ENCODE measurements at places on chromosomes 7 and 10.

- DNase-seq, result no peak
Measured at GRCh38 chr7:98917331-98917730, 39.0 kb downstream of the TRRAP start.

- no peak for DNase-seq
Measured at GRCh38 chr10:106493226-106493625, 671.3 kb downstream of the SORCS1 start.

DNA sequence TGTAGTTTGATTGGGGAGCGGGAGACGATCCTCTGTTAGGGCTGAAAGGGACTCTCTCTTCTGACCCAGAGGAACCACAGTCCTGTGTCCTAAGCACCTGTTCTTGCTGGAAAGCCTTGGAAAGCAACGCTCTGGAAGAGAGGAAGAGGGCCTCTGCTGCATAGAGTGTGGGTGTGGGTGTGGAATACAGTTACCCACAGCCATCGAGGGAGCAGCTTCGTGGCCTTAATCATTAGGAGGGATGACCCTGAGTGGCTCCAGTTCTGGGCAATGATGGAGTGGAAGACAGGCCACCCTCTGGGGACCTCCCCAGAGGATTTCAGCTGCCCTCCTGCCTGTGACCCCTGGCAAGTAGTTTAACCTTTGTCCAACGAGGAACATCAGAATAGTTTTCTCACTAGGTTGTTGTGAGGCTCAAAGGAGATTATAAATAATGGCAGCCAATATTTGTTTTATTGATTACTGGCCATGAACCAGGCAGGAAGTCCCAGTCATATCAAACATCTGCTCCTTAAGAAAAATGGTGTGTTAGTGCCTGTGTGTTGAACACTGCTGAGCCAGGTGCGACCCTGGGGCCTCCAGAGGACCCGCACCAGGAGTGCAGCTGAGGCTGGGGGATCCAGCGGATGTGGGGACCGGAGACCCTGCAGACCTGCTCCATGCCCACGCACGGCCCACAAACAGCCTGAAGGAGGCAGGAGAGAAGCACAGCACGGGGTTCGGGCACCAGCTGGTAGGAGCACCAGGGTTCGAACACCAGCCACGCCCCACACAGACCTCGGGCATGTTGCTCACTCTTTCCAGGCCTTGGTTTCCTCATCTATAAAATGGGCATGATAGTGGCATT is 35.6 kb downstream of the FAM241B start:
- no peak for DNase-seq

DNA sequence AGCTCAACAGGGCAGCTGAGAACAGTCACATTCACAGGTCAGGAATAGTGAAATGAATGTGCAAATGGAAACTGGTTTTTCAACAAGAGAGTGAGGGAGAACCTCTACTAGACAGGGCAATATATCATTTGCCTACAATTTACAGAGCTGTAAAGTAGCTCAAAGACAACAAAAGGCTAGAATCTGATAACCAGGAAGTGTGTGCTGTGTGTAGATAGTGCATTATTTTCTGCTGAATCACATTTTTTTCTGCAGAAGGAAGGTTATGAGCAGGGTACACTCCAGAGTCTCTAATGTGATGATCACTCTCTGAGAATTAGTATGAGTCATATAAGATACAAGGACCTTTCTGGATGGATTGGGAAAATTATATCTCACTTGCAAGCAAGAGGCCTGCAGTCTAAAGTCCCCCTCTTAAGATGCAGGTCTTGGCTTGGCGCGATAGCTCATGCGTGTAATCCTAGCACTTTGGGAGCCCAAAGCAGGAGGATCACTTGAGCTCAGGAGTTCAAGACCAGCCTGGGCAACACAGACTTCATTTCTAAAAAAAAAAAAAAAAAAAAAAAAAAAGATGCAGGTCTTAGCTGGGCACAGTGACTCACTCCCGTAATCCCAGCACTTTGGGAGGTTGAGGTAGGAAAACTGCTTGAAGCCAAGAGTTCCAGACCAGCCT is 59.9 kb upstream of the COBL start:
- no peak for DNase-seq

DNA sequence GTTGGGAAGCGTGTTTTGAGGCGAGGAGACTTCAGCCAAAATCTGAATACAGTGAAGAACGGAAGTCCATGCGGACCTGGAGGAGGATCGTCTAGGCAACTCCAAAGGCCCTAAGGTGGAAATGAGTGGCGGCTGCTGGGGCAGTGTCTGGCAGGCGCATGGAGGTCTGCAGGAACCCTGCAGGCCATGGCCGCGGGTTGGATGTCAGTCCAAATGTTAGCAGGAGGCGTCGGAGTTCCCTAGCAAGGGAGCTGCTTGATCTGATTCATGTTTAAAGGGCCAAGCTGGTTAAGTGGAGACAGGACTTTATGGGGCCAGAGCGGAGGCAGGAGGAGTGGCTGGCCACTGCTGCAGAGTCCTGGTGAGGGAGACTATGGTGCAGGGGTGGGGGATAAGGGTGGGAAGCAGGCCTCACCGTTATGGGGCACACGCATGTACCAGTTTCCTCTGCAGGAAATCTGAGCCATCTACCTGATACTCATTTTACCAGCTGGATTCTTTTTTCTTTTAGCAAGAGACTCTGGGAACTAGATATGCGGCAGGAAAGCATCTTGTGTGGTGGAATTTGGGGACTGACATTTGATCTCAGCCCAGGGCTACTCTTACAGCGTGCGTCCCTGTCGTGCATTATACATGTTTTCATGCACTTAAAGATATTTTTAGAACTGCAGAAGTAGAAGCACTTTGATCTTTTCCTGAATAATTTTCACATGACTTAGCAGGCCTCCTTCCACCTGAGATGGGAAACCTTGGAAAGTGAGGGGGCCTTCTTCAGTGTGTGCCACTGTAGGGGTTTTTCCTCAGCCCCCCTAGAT is 6.6 kb upstream of the REPIN1 start:
- no peak for DNase-seq

DNA sequence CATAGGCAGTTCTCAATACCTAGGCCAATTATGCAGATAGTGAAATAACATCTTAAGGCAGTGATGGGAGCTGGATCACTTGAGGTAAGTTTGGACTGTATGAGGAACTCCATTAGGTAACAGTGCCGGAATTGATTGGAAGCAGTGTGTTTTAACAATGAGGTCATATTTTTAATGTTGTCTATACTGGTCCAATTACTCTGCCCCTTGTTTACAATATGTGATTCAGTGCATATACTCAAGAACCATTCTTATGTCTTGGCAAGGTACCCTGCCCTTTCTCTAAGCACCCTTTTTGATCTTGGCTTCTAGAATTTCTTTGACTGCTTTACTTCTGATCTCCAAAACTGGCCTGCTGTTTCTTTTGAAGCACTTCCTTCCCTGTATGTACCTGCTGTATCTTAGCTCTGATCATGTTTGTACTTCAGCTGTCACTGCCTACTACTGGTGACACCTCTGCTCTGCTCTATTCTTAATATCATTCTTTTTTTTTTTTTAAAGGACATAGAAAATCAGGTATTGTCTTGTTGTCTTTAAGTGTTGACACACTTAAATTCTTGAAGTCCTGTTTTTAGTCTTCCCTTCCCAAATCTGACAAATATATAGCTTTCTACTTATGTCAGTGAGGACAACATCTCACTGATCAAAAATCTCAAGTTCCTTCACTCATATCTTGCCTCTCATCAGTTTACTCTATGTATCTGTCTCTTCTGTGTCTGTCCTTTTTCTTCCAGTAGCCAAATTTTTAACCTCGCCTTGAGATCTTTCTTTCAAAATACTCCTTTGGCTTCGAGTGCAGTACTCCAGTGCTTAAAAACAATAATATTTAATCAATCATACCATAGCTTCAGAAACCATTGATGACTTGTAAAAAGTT is 46.4 kb upstream of the RPA3 start:
- DNase-seq, result no peak

DNA sequence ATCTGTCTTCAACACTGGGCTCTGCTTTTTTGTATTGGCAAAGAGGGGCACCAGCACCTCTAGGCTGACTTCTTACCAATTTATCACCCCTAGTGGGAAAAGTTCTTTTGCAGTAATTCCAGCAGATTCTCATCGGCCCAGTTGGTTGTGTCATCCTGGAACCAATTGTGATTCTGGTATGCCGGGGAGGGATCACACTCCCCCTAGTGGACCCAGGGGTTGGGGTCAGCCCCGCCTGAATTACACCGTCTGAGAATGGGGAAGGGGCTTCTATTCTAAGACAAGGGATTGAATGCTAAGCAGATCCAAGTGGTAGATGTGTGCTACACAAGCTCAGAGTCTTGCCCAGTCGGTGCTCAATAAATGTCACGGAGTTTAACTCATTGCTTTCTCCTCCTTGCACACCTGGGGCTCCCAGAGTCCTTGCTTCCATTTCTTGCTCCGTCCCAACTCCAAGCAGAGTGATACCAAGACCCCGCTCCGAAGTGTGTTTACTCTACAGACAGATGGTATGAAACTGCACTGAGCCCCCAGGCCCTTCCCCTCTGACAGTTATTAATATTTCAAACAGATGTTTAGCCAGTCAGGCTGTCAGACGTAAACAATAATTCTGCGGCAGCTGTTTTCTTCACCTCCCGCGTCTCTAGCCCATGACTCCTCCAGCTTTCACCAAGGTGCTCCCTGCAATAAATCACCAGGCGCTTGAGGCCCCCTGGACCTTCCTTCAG is 71.9 kb downstream of the C10orf105 start:
- DNase-seq, result no peak

DNA sequence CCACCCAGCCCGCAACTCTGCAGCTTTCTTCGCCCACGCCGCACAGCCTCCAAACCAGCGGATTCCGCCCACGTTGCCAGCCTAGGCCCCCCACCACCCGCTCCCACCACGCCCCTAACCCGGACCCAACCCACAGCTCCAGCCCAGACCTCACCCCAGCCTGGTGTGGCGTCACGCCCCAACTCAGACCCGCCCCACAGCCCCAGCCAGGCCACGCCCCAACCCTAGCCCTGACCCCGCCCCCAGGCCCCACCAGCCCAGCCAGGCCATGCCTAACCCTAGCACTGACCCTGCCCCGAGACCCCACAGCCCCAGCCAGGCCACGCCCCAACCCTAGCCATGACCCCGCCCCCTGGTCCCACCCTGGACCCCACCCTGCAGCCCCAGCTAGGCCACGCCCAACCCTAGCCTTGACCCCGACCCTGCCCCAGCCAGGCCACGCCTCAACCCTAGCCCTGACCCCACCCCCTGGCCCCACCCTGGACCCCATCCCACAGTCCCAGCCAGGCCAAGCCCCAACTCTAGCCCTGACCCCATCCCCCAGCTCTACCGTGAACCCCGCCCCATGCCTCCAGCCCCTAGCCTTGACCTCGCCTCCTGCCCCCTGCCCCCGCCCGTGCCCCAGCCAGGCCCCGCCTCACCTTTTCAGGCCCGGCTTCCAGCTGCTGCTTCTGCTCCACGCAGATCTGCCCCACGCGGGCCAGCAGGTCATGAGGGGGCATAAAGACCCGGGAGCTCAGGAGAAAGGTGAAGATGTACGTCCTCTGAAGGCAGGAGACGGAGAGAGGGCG is 64.0 kb downstream of the RASGEF1A start:
- peak; percentile 47 for DNase-seq

DNA sequence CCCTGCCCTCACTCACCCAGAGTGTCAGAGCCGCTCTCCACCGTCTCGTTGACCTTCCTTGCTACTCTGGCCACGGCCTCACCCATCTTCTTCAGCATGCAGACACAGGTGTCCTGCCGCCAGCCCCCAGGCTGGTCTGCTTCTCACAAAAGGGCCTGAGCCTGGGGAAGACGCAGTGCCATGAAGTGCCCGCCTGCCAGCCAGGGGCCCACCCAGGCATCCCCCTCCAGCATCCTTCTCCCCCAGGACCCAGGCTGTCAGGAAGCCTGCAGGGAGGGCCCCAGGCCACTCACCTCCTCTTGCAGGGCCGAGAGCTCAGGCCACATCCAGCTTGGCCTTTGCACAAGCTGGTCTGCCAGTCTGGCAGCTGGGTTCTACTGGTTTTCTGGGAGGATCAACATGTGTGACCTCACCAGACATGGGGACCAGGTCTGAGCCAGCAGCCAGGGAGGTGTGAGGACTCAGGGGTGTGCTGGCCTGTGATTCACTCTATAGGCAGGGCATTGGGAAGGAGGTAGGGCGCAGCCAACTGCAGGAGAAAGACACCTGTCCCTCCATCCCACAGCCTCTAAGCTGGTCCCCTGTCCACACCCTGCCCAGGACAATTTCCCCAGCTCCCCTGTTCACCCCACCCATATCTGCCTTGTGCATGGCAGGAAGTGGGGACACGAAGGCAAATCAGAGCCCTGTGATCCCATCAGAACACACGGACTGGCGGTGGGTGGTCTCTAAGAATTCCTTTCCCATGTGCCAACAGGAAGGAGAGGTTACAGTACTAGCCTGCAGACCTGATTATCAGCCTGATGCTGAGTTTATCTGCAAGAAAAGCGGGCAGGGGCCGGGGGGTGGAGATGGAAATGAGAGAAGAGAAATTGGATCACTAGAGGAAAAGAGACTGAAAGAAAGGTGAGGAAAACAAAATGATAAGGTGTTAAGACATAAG is 5.7 kb downstream of the LRRC20 start:
- DNase-seq, result no peak

GRCh38 chr10:11161910-11162309 is 144.2 kb downstream of the CELF2 start:
- no peak for DNase-seq

- DNase-seq, result no peak
Measured at GRCh38 chr10:119443970-119444660, 98.4 kb downstream of the RGS10 start.

- no peak for DNase-seq
Measured at GRCh38 chr10:5776881-5777197, 36.4 kb downstream of the GDI2 start.

Measured in CD14-positive monocyte (primary cell).